ENCODE measurements at places on chromosomes 16 and 17.
A peak's percentile ranks its signal among the peaks of the same experiment; 100 is the strongest.

GRCh38 chr16:15996432-15997109, 47.2 kb downstream of the ABCC1 start:
- no peak for DNase-seq

DNA sequence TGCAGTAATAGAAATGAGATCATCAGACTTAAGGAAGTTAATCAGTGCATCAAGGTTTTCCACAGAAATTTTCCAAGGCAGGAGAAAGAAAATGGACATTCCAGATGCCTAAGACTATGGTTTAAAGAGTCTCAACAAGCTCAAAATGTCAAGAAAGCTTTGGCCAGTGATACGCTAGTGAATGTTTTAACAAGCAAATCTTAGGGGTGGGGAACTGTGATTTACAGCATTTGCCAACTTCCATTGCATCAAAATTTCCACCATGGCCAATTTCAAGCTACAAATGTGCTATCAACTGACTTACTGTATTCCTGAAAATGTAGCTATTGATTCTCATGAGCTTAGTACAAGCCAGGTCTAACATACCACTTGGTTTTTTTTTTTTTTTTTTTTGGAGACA, 82.4 kb upstream of the CLEC3A start:
- DNase-seq = no peak

DNA sequence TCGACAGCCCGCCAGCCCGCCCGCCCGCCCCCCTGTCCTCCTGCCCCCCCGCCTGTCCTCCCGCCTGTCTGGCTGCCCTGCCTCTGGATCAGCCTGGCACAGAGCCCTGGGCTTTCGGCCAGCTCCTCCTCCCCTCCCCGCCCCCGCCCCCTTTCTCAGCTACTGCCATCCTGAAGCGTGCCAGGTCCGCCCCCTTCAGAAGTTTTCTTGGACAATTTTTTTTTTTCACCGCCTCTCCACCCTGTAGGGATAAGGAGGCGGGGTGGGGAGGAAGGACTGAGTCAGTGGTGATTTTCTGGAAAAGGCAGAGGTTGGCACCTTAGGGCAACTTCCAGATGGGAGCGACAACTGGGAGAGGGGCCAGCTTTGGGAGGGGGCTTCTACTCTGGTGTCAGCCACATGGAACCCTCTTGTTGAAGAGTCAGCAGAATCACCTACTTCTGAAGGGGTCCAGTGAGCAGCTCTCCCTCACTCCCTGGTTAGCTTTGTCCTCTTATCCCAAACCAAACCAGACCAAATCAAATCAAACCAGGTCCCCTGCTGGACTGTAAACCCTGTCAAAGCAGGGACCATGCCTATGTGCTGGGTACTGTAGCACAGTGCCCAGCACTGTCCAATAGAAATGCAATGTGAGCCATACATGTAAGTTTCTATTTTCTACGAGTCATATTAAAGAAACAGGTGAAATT, 19.7 kb downstream of the IGF2BP1 start:
- DNase-seq = no peak

GRCh38 chr16:81928975-81929374, 82.3 kb downstream of the SDR42E1 start:
- DNase-seq = peak; percentile 12
